Mesothelial cell of epicardium (in vitro differentiated cells): ENCODE measurements at places on chromosomes 16 and 17. TPM values are rescaled to one million over a fixed set of nuclear protein-coding genes. Genes with fewer than 3 reads are reported as not detected.

GRCh38 chr17:1882836-1883235 lies 53.0 kb downstream of the RPA1 start:
- DNase-seq: no peak

Gene FBXO31
- 37.0 to 38.1 TPM (median 37.3 TPM) in 3 replicates for total RNA-seq

Gene SYT17
- 7.4 to 8.6 TPM (median 7.5 TPM) in 3 replicates for total RNA-seq

- DNase-seq: no peak
Measured at GRCh38 chr16:22627043-22627442, 116.4 kb downstream of the NPIPB5 start.
